Renal pelvis (tissue), 12 donors: ENCODE measurements at places on chromosomes 16 and 17. TPM values are rescaled to one million over a fixed set of nuclear protein-coding genes. Genes with fewer than 3 reads are reported as not detected.

FBXO39 gene
- 0.06 TPM for polyA plus RNA-seq

MMP28 gene
- polyA plus RNA-seq, result 3.2 TPM

DNA sequence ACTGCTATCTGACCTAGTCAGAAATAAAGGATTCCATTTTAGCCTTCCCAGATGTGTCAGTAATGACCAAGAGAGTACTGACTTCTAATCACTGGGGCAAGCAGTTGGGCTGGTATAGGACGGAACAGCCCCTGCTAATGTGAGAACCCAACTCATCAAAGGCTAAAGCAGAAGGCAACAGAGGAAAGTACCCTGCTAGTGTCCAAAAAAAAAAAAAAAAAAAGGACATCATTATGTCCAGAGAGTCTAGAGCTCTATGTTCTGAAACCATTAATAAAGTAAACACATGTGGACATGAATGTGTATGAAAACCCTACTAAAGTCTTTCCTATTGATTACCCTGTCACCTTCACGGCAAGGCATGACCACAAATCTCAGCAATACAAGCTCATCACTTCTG lies 85.0 kb downstream of the CYTH1 start:
- DNase-seq, result no peak

DNA sequence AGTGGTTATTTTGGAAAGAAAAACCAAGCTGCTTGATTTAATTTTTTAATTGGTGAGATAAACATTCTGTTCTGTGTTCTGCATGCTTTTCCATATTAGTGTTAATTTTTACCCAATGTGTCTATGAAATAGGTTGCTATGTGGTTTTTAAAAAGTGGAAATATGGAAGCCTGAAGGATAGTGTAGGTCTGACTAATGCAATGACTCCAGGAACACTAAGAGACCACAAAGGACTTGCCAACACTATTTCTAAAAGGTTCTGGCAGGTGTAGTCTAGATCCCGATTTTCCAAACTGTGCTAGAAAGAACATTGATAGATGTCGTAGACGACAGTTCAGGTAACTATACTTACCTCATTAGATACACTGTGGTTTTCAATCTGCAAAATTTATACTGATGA lies 877.4 kb upstream of the GOT2 start:
- DNase-seq, result no peak

MARCHF10 gene
- polyA plus RNA-seq, result 1.5 TPM
